Liver (tissue), 10 donors: ENCODE measurements at places on chromosomes 1 and 21. TPM values are rescaled to one million over a fixed set of nuclear protein-coding genes. Genes with fewer than 3 reads are reported as not detected.

Gene TMEM125
- polyA plus RNA-seq, result 0.76 TPM

Gene CENPF
- polyA plus RNA-seq, result 1.3 TPM

Gene CHRNB2
- polyA plus RNA-seq, result 0.01 TPM

Gene KRTAP19-3
- not detected for polyA plus RNA-seq

Gene FAM167B
- polyA plus RNA-seq, result 9.2 TPM

Gene FNDC10
- 0.58 TPM for polyA plus RNA-seq

Gene TP73
- polyA plus RNA-seq, result 0.18 TPM

Gene MXRA8
- polyA plus RNA-seq, result 5.9 TPM

Gene PBXIP1
- 3.8 TPM for polyA plus RNA-seq

Gene RAD54L
- polyA plus RNA-seq, result 0.68 TPM

- peaks cover 21% of the 10 kb centered on the region for H3K4me1 ChIP-seq
- no peaks in the 10 kb centered on the region for H3K36me3 ChIP-seq
- no peak overlapping the region for H3K4me3 ChIP-seq
- no peak overlapping the region for H3K27ac ChIP-seq
- no peak for DNase-seq
These were observed 2.6 kb downstream of the EDARADD start for GRCh38 chr1:236396665-236397043.

- H3K36me3 ChIP-seq, result no peaks in the 10 kb centered on the region
- H3K4me1 ChIP-seq, result no peaks in the 10 kb centered on the region
- no peak for DNase-seq
- no peak overlapping the region for H3K27ac ChIP-seq
- no peak overlapping the region for H3K4me3 ChIP-seq
- no peaks in the 10 kb centered on the region for H3K27me3 ChIP-seq
These were observed 184.5 kb downstream of the KAZN start for GRCh38 chr1:14782741-14783591.

- DNase-seq, result no peak
- no peak overlapping the region for H3K4me3 ChIP-seq
- H3K36me3 ChIP-seq, result no peaks in the 10 kb centered on the region
- no peaks in the 10 kb centered on the region for H3K27me3 ChIP-seq
- H3K4me1 ChIP-seq, result no peaks in the 10 kb centered on the region
These were observed 66.0 kb downstream of the BACE2 start for GRCh38 chr21:41233916-41234315.

GRCh38 chr1:173043253-173043652, 7.5 kb downstream of the TNFSF18 start:
- no peak for DNase-seq
- no peak overlapping the region for H3K27ac ChIP-seq
- H3K27me3 ChIP-seq, result no peaks in the 10 kb centered on the region
- no peaks in the 10 kb centered on the region for H3K36me3 ChIP-seq

- no peak for DNase-seq
- H3K4me1 ChIP-seq, result no peaks in the 10 kb centered on the region
- H3K27me3 ChIP-seq, result peaks cover 3% of the 10 kb centered on the region
- H3K36me3 ChIP-seq, result no peaks in the 10 kb centered on the region
- no peak overlapping the region for H3K27ac ChIP-seq
- no peak overlapping the region for H3K4me3 ChIP-seq
These were observed 132.6 kb upstream of the ESRRG start for GRCh38 chr1:216855810-216856209.

DNA sequence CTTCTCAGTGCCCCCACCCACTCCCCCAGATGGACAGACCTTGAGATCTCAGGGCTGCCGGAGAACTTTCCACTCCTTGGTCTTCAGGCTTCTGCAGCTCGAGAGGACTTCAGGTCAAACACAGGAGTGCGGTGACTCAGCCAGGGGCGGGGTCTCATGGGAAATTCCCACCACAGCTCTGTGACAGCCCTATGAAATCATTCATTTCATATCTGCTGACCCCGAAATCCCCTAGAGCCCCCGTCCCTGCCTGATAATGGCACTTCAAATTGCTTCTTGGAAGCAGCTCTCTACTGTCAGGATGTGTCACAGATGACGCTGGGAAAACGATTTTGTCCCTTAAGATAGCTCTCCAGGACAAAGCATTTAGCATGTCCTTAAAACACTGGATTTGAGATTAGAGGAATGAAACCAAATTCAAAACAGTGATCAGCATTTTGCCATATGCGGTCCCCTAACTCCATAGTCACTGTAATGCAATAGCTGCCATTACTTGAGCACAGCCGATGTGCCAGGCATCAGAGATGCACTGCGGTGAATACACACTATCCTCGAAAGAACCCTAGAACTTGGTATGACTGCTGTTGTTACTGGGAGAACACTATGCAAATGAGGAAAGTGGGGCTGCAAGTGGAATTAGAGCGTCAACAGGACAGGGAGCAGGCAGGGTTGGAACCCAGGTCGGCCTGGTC, at the start of gene TNFRSF9:
TNFRSF9 (minus strand) TSS at position 95 of the 692 bp plus-strand sequence. CDS start 845 bp downstream, outside the sequence.
- DNase-seq, result no peak
- H3K4me1 ChIP-seq, result no peaks in the 10 kb centered on the region
- peaks cover 3% of the 10 kb centered on the region for H3K27me3 ChIP-seq
- no peak within 1 kb of the TSS for H3K27ac ChIP-seq

GRCh38 chr1:208166340-208167138, 77.6 kb downstream of the PLXNA2 start:
- no peak overlapping the region for H3K4me3 ChIP-seq
- no peak for DNase-seq
- no peak overlapping the region for H3K27ac ChIP-seq
- no peaks in the 10 kb centered on the region for H3K36me3 ChIP-seq

DNA sequence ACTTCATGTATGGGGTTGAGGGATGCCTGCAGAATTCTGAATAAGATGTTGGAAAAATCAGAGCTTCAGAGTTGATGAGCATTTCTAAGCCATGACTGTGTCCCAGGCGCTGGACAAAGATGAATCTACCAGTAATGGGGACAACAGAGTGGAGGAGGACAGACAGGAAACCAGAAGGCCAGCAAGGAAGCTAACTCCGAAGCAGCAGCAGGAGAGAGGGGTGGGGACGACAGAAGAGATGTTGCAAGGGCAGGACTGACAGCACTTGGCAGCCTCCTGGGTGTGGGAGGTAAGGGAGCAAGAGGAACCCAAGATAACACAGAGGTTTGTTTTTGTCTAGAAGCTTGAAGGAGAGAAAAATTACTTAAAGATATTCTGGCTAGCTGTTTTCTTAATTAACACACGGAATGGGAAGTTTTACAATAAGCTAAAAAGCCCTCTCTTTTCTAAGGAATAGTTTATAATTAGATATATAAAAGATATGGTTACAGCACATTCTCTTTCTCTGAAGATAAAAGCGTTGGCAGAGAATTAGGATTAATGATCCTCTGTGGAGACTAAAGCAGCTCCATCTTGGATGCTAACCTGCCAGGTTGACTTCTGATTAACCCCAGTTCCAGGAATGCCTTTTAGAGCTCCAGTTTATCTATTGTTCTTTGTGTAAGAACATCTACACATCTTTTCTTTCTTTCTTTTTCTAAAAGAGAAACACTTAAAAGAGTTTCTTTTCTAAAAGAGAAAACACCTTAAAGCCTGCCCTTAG, 92.7 kb downstream of the TENT5C start:
- no peaks in the 10 kb centered on the region for H3K36me3 ChIP-seq
- no peaks in the 10 kb centered on the region for H3K4me1 ChIP-seq
- H3K27ac ChIP-seq, result no peak overlapping the region
- H3K4me3 ChIP-seq, result no peak overlapping the region
- DNase-seq, result no peak

DNA sequence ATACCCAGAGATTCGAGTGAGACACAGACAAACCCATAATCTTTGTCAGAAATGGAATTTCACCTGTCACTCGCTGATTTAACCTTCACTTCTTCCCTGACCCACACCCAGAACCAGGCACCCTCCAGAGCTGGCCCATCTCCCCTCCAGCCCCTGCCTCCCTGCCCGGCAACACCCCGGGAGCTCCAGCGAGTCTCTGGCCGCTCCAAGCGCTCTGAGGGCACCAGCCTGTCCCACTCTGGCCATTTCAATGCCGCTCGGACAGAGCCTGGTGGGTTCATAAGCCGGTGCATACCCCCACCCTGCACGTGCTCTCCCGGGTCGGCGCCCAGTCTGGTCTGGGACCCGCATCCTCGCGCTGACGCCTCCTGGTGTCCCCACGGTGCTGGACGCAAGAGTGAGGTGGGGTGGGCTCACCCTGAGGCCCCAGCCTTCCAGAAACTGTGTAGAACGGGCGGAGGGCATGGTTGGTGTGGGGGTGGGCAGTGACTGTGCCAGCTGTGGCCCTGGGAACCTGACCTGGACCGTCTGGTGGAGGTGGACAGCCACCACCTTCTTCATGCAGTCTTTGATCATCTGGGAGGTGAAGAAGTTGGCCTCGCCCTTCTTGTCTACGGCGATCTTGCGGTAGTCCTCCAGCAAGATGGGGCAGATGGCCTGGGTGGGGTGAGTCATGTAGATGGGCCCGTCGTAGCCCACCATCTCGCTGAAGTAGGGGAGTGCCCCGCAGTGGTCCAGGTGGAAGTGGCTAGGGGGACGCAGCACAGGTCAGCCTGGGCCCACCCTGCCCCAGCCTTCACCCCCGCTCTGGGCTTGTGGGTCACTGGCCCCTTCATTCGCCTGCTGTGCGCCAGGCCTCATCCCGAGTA, 5.4 kb downstream of the INTS11 start:
- H3K4me3 ChIP-seq, result no peak overlapping the region
- no peaks in the 10 kb centered on the region for H3K27me3 ChIP-seq
- H3K4me1 ChIP-seq, result peaks cover 20% of the 10 kb centered on the region
- no peak overlapping the region for H3K27ac ChIP-seq

DNA sequence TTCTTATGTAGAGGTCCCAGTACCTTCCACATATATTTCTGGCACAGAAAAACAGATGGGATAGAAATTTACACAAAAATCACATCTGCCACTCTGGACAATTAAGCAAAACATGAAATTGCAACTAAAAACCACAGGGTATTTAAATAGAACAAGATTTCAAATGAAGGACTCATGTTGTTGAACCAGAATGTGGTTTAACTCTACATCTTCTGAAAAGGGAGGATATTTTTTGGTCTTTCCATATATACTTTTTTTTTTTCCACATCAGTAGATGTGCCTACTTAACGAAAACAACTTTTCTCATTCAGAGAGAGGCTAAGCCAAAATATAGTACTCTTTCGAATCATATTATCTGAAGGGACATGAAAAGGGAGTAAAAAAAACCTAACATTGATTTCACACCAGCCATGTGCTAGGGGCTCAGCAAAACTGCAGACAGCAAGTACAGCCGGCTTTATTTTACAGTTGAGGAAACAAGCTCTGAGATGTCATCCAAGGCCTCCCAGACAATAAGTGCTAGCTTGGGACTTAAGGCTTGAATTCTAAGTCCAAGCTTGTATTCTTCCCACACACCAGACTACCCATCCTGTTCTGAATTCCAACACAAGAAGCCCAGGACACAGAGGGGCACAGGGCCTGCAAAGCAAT, 208.9 kb downstream of the PBX1 start:
- no peaks in the 10 kb centered on the region for H3K27me3 ChIP-seq
- H3K36me3 ChIP-seq, result no peaks in the 10 kb centered on the region
- H3K4me1 ChIP-seq, result no peaks in the 10 kb centered on the region
- H3K4me3 ChIP-seq, result no peak overlapping the region
- no peak overlapping the region for H3K27ac ChIP-seq

- H3K27me3 ChIP-seq, result no peaks in the 10 kb centered on the region
- no peaks in the 10 kb centered on the region for H3K36me3 ChIP-seq
- H3K4me1 ChIP-seq, result peaks cover 9% of the 10 kb centered on the region
- no peak overlapping the region for H3K27ac ChIP-seq
These were observed 13.6 kb downstream of the MTF1 start for GRCh38 chr1:37845786-37846185.

DNA sequence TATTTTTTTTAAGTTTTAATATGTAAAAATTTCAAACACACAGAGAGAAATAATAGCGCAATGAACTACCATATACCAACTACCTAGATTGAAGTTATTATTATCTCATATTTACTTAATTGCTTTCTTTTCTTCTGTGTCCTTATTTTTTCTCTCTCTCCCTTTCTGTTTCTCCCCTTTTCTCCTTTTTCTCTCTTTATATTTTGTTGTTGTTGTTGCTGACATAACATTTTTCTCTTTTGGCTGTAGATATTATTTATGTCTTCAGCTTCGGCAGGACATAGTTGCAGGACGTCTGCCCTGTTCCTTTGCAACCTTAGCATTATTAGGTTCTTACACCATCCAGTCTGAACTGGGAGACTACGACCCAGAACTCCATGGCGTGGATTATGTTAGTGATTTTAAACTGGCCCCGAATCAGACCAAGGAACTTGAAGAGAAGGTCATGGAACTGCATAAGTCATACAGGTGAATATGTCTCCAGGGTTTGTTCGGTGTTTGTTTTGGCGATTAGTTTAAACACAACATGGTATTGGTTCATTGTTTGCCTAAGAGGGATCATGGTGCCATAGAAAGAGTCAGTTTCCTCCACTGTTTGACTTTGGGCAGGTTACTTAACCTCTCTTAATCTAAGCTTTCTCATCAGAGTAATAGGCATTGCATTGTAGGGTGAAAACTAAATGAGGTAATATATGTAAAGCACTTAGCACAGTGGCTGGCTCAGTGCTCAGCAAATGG, 103.8 kb downstream of the EPB41 start:
- DNase-seq, result no peak
- H3K4me3 ChIP-seq, result no peak overlapping the region
- peaks cover 1% of the 10 kb centered on the region for H3K4me1 ChIP-seq
- H3K27me3 ChIP-seq, result no peaks in the 10 kb centered on the region
- H3K27ac ChIP-seq, result no peak overlapping the region

DNA sequence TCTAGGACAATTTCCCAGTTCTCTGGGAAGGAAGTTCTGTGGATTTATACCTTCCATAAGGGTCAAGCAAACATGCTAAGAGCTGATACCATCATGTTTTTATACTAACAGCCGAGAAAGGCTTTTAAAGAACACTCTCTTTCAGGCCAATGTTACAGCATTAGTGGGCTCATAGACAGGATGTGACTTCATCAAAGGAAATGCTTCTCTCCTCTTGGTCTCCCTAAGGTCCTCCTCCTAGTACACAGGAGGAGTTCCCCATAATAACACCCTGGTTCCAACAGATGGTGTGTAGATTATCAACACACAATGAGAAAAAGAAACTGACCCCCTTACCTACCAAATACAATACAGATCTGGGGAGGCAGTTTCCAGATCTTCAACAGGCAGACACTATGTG, 26.7 kb upstream of the GLIS1 start:
- DNase-seq, result no peak
- no peaks in the 10 kb centered on the region for H3K4me1 ChIP-seq
- H3K4me3 ChIP-seq, result no peak overlapping the region
- H3K27me3 ChIP-seq, result no peaks in the 10 kb centered on the region

DNA sequence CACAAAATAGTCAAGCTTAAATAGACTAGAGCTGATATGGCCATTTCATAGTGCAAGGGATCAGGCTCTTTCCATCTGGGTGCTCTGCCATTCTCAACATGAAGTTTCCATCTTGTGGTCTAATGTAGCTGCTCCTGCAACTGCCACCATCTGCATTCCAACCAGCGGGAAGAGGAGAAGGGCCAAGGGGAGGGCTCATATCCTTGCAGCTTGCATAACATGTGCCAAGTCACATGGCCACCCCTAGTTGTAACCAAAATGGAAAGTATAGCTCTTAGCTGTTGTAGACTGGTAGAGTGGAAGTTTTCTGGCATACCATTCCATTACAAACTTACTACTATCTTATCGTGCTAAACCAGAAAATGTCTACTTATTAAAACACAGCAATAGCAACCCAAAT, 38.9 kb upstream of the IVNS1ABP start:
- H3K27ac ChIP-seq, result no peak overlapping the region
- no peaks in the 10 kb centered on the region for H3K27me3 ChIP-seq
- no peak for DNase-seq
- H3K4me1 ChIP-seq, result peaks cover 2% of the 10 kb centered on the region
- no peak overlapping the region for H3K4me3 ChIP-seq
